ENCODE measurements at places on chromosomes 4 and X.

- no peak for DNase-seq
Observed at GRCh38 chr4:80183250-80184052, 13.9 kb upstream of the PRDM8 start.

- peak; percentile 23 for DNase-seq
Observed at GRCh38 chr4:166816890-166817289, 417.4 kb downstream of the SPOCK3 start.

DNA sequence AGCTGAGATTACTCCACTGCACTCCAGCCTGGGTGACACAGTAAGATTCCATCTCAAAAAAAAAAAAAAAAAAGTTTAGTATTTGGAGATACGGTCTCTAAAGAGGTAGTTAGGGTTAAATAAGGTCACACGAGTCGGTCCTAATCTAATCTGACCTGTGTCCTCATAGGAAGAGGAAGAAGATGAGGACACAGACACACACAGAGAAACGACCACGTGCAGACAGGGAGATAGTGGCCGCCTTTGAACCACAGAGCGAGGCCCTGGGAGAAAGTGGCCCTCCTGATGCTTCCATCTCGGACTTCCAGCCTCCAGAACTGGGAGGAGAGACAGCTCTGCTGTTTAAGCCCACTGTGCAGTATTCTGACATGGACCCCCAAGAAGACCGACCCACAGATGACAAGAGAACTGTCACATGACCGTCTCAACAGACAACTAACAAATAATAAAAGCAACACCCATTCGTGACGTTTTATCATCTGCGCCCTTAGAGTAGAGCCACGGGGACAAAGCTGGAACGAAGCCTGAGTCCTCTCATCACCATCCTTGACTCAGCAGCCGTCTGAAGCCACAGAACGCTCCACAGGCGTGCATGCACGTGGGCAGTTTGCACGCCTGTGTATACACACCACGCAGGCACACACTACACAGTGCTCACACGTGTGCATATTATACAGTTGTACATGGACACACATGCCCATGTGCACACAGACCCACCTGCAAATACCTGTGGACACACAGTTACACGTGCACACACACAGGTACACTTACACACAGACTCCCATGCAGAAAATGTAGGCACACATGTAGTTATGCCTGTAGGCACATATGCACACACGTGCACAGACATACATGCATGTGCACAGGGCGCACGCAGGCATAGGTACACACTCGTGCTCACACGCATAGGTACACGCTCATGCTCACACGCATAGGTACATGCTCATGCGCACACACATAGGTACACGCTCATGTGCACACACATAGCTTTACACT, 51.7 kb downstream of the FAM53A start:
- DNase-seq: no peak

DNA sequence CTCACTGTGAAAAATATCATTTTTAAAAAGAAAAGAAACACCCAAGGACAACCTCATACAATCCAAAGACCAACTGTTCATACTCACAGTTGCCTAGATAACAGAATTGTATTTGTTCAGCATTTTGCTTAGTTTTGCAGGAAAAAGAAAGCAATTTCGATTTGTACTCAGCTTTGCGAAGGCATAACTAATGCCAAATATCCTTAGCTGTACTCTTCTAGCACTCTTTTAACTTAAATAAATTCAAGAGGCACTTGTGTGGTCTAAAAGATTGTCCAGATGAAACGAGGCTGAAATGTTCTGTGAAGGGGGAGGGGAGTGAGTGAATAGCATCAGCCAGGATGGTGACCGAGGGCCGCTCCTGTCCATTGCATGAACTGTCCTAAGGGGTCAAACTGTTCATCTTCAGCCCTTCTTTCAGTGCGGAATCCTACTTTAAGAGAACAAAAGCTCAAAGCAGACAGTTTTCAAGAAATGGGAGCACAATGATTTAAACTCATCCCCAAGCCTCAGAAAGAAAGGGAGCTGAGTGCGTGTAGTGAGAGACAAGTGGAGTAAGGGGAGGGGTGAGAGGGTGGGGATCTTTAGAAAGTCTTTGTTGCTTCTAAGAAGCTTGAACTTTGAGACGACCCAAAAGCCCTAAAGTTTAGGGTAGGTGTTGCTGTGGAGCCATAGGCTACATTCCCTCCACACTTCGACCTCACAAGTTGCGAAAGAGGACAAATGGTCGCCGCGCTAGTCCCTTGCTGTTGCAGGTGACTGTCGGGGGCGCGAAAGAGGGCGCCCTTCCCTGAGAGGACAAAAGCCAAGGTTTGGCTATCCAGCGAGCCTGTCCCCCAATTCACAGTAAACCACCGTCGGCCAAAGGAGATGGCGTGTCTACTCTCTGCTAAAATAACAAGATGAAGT, 4.0 kb upstream of the NEUROG2 start:
- no peak for DNase-seq

- no peak for DNase-seq
Observed at GRCh38 chr4:14874990-14875389, 127.3 kb upstream of the CPEB2 start.

- DNase-seq: no peak
Observed at GRCh38 chr4:87975466-87975865, at the start of gene SPP1. SPP1 (plus strand) TSS chr4:87975714; CDS start chr4:87976896, 1,182 bp downstream.

GRCh38 chr4:1329408-1330371, 17.3 kb upstream of the UVSSA start:
- DNase-seq: no peak

DNA sequence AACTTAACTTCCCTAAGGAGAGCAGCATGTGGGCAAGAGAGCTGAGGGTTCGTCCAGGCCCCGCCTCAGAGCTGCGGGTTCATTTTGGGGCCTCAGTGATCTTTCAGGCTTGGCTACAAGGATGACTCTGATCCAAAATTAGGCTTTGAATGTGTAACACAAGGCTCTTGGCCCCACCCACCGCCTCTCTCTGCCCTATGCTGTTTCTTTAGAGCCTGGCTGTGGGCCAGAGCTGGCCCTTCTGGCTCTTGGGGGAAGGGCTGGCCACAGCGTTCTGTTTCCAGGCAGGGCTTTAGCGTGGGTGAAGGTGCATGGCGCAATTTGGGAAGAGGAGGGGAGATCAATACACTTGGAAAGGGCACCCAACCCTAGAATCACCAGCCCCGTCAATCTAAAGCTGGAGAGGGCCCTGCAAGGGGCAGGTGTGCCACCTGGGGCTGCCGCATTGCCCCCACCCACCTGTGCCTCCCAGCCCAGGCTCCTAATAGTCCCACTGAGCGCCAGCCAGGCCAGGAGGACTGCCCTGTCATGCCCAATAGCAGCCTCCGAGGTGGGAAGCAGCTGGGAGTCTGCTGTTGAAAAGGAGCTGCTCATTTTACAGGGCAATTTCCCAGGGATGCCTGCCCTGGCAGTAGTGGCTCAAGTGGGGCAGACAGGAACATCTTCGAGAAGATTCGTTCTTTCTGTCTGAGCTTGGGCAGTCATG, 84.5 kb upstream of the MAML3 start:
- no peak for DNase-seq

- DNase-seq: no peak
Observed at GRCh38 chrX:53237056-53237455, 12.0 kb upstream of the KDM5C start.

GRCh38 chrX:38232079-38232686, 11.5 kb upstream of the SRPX start:
- no peak for DNase-seq

DNA sequence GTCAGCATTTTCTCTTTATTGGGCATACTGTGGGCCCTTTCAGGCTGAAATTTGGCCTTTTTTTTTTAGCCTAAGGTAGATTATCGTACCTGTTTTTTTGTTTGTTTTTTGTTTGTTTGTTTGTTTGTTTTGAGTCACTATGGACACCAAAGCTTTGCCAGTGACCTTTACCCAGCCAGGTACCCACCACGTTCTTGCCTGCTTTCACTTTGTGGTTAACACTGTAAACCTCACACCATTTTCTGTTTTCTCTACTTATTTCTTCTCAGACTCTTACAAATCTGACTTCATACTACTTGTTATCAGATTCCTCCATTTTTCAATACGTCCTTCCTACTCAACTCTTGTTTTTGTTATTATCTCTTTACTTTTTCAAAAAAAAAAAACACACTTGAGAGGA, 81.5 kb downstream of the ZNF674 start:
- DNase-seq: no peak

DNA sequence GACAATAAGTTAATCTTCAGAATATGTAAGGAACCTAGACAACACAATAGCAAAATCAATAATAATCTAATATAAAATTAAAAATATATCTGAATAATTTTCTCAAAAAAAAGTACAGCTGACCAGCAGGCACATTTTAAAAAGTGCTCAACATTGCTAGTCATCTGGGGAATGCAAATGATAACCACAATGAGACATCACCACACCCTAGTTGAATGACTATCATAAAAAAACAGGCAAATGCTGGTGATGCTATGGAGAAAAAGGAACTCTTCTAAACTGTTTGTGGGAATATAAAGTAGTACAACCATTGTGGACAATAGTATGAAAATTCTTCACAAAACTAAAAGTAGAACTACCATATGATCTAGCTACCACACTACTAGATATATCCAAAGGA, 956.9 kb upstream of the NDST4 start:
- peak; percentile 5 for DNase-seq

DNA sequence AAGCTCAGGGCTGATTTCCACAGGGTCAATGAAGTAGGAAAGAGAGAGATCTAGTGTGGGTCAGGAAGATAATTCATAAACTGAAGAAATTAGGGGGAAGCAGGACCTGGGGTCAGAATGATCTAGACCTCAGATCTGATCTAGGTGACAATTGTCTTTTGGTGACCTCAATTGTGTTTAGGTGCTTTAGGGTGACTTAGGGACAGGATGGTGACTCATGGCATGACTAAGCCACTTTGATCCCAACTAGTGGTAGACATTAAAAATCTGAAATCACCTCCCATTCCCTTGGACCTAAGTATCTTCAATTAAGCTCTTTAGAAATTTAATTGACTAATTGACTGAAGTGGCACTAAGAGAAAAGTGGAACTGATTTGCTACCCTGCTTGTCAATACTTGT, 36.7 kb upstream of the GRXCR1 start:
- DNase-seq: no peak

DNA sequence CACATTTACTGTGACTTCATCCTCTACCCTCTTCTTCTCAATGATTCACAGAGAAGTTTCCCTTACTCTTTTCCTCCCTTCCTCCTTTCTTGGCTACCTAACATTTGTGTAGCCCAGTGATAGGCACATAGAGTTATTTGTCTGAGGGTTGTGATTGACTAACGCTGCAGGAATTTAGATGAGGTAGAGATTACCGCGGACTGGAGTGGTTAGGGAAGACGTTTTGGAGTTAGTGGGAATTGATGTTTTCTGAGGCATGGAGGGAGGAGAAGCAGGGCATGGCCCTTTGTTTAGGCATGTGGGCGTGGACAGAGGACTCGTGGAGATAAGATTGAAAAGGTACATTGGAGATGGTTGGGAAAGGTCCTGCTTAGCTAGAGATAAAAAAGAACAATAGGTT, 246.7 kb downstream of the GPAT3 start:
- no peak for DNase-seq

GRCh38 chrX:136694431-136695087, 46.6 kb downstream of the CD40LG start:
- peak; percentile 16 for DNase-seq

DNA sequence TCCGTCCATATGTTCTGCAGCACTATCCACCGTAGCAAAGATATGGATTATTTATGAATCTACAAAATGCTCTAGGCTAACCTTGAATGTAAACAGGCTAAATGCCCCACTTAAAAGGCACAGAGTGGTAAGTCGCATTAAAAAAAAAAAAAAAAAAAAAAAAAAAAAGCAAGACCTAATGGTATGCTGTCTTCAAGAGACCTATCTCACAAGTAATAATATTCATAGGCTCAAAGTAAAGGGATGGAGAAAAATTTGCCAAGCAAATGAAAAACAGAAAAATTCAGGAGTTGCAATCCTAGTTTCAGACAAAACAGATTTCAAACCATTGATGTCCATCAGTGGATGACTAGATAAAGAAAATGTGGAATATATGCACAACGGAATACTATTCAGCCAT, 139.4 kb downstream of the GLRA3 start:
- DNase-seq: no peak

GRCh38 chr4:53686521-53686920, 95.2 kb upstream of the LNX1 start:
- no peak for DNase-seq

- DNase-seq: peak; percentile 18
Observed at GRCh38 chr4:89868999-89869589, 25.6 kb upstream of the MMRN1 start.

DNA sequence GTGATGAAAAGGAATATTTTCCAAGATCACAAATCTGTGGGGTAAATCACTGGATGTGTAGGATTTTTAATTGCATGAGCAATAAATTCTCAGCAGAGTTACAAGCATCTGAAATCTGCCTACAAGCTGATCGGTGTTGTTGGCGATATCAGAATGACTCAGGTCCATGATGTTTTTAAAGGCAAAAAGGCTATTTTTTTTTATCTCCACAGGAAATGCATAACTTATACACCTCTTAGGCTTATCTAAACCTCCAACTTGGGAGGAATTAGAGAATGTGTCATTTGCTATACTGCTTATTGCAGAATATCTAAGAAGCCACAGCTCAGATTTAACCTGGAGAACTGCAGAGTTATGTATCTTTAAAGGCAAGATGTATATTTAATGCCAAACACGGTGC, 61.6 kb downstream of the KIT start:
- no peak for DNase-seq

- no peak for DNase-seq
Observed at GRCh38 chrX:124902953-124903352, 416.7 kb upstream of the TEX13C start.
